ENCODE measurements at places on chromosomes 3 and 15.

GRCh38 chr15:29998033-29998432, 84.7 kb upstream of the GOLGA8J start:
- DNase-seq = no peak

GRCh38 chr15:72361176-72361575, 14.6 kb downstream of the HEXA start:
- DNase-seq = no peak

GRCh38 chr3:55647670-55648069, 160.6 kb upstream of the WNT5A start:
- no peak for DNase-seq

GRCh38 chr3:100063929-100064461, 50.3 kb downstream of the FILIP1L start:
- no peak for DNase-seq

- DNase-seq = no peak
Observed at GRCh38 chr3:182058488-182058887, 346.8 kb downstream of the SOX2 start.

DNA sequence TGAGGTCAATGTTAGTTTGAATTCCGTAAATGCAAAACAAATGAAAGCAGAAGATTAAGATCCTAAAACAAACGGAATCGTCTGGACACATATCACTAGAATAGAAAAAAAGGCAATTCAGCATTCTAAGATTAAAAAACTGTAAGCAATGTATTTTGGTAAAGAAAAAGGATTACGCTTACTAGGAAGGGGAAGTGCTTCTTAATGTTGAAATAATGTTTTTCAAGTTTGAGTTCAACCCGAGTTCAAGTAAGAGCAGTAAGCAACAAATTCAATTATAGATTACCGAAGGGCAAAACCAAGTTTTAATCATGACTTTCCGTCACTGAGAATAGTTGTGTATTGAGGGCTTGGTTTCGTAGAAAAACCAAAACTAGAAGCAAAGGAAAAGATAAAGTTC, 637 bp downstream of the CIP2A start:
- DNase-seq = no peak

GRCh38 chr3:18782191-18782590, 357.1 kb upstream of the SATB1 start:
- no peak for DNase-seq

DNA sequence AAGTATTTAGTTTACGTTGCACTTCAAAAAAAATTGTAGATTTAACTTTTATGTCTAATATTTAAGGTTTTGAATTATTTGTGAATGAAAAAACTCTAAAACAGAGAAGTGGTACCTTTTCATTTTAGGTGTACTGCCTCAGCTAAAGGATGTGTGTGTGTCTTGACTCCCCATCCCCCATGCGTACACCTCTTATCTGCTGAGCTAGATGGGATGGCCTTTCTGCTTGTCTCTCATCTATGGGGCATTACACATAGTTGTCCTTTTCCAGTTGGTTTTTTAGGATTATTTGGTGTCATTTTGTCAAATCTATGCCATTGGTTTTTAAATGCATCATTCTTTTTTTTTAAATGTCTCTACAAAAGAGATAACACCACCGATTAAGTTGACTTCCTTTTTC, 110.9 kb downstream of the FNDC3B start:
- DNase-seq = no peak

DNA sequence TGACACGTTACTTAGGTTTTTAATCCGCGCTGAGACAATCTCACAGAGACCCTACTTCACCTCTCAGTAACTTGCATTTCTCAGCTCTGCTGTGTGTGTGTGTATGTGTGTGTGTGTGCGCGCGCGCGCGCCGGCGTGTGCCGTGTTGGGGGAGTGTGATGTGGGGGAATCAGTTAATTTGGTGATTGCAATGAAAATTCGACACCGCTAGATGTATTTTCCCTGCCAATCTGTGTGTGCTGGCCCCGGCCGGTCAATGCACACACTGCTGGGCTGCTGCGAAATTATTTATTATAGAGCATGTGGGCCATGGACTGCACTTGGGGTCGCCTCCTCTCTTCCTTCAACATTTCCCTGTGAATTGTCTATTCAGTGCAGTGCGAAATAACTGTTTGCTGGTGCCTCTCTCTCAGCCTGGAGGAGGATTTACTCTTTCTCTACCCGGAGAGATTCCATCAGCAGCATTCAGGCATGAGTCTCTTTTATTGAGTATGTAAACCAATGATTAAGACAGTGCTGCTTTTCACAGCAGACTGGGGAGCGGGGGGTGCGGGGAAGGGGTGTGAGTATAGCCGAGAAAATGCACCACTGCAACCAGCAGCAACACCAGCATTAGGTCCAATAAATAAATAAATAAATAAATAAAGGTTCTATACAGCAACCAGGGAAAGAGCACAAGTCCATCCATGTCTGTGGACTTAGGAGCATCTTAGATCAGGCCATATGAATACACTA, 2.9 kb downstream of the CADM2 start:
- no peak for DNase-seq

- no peak for DNase-seq
Observed at GRCh38 chr15:48358229-48359152, 27.3 kb downstream of the DUT start.

- DNase-seq = no peak
Observed at GRCh38 chr3:41580274-41580959, 381.1 kb downstream of the CTNNB1 start.

DNA sequence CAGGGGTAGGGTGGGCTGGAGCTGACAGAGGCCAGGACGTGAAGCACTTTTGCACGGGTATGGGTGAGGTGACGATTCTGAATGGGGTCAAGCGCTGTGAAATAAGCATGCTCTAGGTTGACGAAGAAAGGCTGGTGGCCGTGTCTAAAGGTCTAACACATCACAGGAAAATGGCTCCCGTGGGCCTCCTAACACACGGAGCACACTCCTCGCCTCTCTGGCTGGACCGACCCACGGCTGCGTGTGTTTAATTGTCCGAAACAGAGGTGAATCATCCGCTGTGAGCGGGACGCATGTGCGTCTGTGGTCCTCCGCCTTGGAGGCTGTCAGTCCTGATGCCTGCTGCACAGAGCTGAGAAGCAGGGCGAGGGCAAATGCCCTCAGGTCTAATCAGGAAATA, 130.6 kb downstream of the NSMCE3 start:
- DNase-seq = no peak

- DNase-seq = no peak
Observed at GRCh38 chr3:8421711-8422110, 79.9 kb upstream of the LMCD1 start.

Measured in H1 (cell line).